ENCODE measurements at places on chromosomes 7 and 10.

- no peak for DNase-seq
Observed at GRCh38 chr7:26331789-26332188, 40.1 kb downstream of the SNX10 start.

- no peak for DNase-seq
Observed at GRCh38 chr10:103720964-103721335, 134.4 kb downstream of the SH3PXD2A start.

GRCh38 chr7:25857376-25858067 is 294.5 kb upstream of the NFE2L3 start:
- DNase-seq: peak; percentile 83

DNA sequence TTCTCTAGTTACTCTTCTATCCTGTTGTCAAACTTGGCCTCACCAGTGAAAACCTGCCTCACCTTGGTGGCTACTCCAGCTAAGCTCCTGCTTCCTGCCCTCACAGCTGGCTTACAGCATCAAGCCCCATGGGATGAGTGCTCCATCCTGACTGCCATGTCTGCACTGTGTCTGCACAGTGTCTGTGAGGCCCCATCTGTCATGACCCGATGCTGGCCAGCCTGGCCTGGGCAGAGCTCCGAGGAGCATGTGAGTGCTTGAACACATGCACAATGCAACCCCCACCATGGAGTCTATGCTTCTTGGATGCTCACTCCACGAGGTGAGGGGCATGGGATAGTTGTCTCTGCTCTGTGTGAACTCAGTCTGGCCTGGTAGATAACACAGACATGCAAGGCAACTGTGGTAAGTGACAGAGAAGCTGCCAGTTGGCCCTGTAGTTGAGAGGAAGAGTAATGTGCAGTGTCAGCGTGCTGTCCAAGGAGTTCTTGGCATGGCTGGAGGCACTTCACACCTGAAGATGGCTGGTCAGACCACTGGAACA is 207.1 kb upstream of the ZNF32 start:
- no peak for DNase-seq

DNA sequence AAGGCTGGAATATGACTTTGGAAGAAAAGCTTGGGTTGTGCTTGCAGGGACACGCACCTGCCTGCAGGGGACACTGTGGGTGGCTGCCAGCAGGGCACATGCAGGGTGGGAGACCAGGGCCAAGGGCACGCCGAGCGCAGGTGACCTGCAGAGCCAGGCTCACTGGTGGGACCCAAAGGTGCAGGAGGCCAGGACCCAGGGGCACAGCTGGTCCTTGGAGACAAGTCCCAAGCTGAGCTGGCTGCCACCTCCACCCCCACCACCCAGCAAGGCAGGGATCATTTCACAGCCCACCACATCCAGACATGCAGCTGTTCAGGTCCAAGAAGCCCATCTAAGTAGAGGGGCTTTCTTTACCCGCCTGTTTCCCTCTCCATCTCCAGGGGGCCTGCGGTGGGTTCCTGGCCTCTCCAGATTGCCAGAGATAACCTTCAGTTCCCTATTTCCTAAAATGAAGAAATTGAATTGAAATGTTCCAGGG is 13.8 kb upstream of the CLIP2 start:
- DNase-seq: no peak

DNA sequence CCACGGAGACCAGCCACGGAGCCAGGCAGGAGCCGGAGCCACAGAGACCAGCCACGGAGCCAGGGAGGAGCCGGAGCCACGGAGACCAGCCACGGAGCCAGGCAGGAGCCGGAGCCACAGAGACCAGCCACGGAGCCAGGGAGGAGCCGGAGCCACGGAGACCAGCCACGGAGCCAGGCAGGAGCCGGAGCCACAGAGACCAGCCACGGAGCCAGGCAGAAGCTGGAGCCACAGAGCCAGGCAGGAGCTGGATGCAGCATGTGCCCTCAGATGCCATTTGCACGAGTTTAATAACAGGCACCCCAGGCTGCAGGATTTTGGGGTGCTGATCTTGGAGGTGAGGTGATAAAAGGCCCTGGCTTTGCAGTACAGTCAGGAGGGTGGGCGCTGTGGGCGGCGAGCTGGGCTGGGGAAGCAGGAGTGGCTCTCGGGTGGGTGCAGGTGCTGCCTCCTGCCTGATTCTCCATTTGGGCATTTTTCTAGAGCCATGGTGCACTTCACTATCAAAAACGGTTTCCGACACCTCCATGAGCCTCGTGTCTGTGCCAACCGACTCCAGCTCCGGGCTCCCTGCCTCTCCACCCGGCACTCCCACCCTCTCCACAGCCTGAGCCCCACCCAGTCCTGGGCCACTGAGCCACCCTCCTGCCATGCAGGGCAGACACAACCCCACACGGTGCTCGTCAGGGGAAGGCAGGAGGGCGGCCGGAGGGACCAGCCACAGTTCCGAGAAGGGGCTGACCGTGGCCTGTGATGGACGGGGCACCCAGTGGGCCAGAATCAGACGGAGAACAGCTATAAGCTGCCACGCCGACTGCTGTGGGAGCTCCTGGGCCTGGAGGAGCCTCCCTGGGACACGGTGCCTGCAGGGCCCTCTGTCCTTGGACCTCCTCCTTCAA is 40.8 kb upstream of the NKX6-2 start:
- DNase-seq: no peak

DNA sequence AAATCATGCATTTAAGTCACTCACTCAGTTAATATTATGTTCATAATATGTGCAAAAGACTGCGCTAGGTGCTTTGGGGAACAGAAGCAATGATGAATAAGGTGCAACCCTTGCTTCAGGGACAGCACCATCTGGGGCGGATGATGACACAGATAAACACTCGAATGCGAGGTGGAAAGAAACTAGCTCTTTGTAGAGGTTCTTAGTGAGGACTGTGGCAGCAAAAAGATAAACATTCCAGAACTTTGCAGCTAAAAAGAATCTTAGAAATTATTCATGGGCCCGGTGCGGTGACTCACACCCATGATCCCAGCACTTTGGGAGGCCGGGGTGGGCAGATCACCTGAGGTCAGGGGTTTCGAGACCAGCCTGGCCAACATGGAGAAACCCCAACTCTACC is 29.8 kb upstream of the CHST15 start:
- DNase-seq: no peak

DNA sequence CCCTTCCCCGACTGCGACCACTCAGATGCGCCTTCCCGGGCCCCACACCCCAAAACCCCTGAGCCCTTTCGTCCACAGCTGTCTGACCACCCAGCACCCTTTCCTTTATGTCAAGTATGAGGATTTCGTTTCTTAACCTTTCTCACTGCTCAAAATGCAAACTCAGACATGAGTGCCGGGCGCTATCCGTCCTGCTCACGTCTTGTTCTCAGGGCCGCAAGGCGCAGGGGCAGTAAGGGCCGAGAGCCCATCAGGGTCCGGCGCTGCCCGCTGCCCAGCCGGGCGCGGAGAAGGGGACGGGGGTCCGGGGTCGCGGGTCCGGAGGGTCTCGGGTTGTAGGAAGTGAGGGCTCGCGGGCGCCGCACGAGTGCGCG is 670 bp upstream of the RBM33 start:
- no peak for DNase-seq

GRCh38 chr10:5589661-5590511 is 65.1 kb downstream of the CALML3 start:
- DNase-seq: no peak

DNA sequence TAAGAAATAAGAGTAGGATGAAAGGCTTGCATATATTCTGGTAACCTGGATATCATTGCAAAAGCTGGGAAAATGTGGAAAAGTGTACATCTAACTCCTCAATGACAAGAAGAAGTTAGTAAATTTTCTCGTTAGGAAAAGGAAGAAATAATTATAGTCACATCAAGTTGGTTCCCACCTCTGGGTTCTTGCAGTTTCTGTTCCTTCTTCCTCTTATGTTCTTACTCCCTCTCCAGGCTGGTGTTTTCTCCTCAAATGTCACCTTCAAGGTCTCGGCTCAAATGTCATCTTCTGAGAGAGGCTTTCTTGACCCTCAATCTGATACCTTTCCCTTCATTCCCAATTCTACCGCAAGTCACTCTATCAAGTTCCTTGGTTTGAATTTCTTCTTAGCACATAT is 64.4 kb downstream of the ENTPD1 start:
- no peak for DNase-seq

DNA sequence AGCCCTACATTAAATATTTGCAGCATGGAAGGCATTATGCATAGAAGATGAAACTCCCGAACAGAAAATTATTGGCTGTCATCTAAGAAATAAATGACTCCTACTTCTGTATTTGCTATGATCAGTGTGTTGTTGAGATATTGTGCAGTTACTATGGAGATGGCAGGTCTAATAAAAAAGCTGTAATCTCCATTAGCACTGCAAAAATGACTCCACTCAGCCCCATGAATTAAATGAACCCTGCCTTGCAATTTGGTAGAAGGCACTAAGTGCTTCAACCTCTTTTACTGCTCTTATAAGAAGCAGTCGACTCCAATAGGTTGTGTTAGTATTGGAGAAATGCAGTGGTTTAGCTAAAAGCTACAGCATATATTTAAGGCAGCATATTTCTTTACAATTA is 290.0 kb upstream of the PHYHIPL start:
- DNase-seq: no peak
